RPMI7951 (cell line): ENCODE measurements at places on chromosomes 2 and 18. TPM values are rescaled to one million over a fixed set of nuclear protein-coding genes. Genes with fewer than 3 reads are reported as not detected.

Gene IL36G
- total RNA-seq = 0.24 and 0.59 TPM in 2 replicates

Gene CD226
- total RNA-seq = 0.12 and 0.49 TPM in 2 replicates

Gene MAP3K19
- not detected in 2 replicates for total RNA-seq

Gene SNTG2
- total RNA-seq = not detected in 2 replicates

Gene CCDC141
- 0.88 and 1.8 TPM in 2 replicates for total RNA-seq

Gene TUBA3E
- total RNA-seq = not detected in 2 replicates

Gene FOXI3
- not detected in 2 replicates for total RNA-seq

Gene ABCG8
- total RNA-seq = not detected in 2 replicates

Gene DUSP28
- 5.3 and 11.7 TPM in 2 replicates for total RNA-seq

Gene OSR1
- 3.6 and 3.8 TPM in 2 replicates for total RNA-seq

Gene ZNF385B
- 0.48 TPM in 1 of 2 replicates, not detected in the other for total RNA-seq

Gene LAMA3
- total RNA-seq = 0.49 and 2.9 TPM in 2 replicates

Gene SLC16A14
- not detected in 2 replicates for total RNA-seq

Gene HOXD12
- total RNA-seq = not detected in 2 replicates

Gene DSC2
- total RNA-seq = not detected in 2 replicates

Gene DES
- total RNA-seq = 0.20 and 0.60 TPM in 2 replicates

Gene REG1B
- total RNA-seq = not detected in 2 replicates
